ENCODE measurements at places on chromosomes 1 and 21.
A peak's percentile ranks its signal among the peaks of the same experiment; 100 is the strongest.

DNA sequence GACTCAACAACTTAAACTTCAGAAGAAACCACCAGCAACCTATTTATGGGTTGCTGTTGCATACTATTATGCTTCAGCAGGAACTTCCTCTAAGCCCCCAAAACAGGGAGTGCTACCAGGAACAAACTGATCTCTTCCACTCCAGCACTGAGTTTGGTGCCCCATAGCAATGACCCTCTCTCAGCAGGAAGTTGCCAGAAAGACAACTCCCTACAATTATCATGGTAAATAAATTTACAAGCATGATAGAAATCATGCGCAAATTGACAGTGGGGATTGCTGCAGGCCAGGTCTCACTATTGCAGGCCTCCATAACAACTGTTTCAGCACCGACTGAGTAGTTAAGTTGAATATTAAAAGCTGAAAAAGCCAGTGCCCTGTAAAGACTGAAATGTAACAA lies 180.6 kb downstream of the PLA2G4A start:
- no peak for DNase-seq

- DNase-seq = peak; percentile 47
Measured at GRCh38 chr1:248842781-248843331, 4.8 kb downstream of the ZNF672 start.

DNA sequence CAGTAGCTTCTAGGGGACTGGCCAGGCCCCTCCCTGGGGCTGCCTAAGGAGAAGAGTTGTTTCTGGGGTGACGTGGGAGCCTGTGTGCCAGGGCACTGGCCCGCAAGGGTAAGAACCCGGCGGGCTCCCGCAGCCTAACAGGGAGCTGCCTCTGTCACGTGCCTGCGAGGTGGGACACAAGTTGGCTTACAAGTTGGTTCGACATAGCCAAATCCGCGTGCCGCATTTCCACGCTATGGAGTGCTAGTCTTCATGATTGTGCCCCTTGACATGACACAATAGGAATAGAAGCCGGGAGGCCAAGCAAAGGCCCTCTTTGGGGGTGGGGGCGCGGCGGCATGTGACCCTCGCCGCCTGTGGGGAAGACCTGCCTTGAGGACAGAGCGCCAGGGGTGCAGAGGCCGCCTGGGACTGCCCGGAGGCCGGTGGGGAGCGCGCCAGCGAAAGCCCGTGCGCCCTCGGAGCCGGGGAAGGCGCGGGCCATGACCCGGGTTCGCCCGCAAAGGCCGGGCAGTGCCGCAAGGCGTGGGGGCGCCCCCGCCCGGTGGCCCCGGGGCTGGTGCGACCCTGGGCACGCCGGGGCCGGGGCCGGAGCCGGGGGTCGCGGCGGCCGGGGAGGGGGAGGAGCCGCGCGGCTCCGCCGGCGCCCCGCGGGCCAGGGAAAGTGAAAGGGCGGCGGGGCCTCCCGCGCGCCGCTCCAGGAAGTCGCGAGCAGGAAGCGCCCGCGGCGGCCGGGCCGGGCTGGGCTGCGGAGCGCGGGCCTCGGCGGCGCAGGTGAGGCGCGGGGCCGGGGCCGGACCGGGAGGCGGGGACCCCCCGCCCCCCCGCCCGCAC lies at the start of gene SLC37A1:
SLC37A1 (plus strand) TSS at position 702 of the 834 bp plus-strand sequence. CDS start 4,603 bp downstream, outside the sequence.
- peak; percentile 76 for DNase-seq

DNA sequence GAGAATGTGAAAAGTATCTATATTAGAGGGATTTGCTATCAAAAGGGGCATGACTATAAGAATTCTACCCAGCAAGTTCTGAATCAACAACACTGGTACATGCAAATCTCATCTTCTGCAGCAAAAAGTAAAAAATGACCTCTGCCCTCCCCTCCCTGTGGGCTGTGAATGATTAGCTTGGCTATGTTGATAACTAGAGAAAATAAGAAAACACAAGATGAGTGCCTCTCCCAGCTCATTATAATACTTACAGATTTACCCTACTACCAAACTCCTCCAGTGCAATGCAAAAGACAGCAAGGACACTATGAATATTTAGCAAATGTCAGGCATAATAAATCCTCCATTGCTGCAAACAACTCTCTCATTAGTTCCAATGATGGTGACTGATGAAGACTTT lies 102.4 kb downstream of the SLC45A1 start:
- no peak for DNase-seq

GRCh38 chr21:44085491-44086321 lies 21.5 kb upstream of the PWP2 start:
- no peak for DNase-seq

DNA sequence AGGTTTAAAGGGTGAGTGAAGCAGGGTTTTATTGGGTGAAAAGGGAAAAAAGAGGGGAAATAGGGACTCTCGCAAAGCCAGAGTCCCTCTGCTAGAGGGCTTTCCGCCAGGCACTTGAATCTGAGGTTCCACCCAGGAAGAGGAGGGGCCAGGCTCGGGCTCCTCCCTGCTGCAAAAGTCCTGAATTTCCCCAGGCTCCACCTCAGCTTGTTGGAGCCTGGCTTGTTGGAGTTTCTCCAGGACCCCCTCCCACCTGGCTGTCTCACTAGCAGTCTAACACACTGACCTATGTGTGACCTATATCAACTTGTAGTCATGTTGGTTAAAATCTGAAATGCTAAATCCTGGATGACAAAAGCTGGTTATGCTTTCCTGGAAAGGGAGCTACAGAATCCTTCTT lies 25.5 kb downstream of the GBP2 start:
- DNase-seq = no peak

DNA sequence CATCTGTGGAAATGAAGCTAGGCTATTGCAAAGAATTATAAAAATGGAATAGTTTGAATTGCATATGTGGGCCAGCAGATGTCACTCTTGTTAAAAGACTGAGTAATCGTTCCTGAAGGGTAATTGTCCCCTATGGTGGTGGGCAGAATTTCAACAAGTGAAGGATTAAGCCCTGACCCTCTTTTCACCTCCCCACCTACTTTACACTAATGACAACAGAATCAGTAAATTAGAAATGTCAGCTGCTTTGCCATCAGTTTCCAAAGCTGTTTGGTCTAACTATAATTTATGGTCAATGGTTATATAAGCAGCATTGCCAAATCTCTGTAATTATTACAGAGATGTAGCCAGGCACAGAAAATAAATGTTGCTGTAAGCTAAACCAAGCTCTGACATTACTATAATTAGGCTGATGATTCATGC lies 898.6 kb downstream of the AMY1C start:
- DNase-seq = peak; percentile 37

DNA sequence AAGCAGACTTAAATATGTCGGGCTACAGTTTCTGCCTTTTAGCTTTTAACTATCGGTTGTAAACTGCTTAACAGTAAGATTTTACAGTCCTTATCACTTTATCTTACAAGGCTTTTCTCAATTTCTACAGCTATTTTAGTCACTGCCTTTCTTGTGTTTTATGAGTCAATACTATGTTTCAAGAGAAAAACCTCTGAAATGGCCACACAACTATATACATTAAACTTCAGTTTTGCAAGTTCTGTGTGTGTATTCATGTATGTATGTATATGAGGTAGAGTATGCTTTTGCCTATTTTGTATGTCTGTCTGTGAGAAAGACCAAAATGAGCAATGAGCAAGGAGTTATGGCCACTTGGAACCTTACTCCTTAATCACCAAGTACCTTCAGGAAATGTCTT lies 169.8 kb downstream of the SYT2 start:
- no peak for DNase-seq

DNA sequence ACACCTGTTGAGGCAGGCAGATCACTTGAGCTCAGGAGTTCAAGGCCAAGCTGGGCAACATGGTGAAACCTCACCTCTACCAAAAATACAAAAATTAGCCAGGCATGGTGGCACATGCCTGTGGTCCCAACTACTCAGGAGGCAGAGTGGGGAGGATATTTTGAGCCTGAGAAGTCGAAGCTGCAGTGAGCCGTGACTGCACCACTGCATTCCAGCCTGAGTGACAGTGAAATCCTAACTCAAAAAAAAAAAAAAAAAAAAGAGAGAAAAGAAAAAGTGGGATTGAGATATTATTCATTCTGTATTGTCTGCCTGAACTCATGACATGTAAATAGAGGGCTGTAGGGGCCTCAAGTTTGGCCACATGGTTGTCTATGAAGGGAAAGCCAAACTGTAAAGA lies 37.3 kb downstream of the WNT2B start:
- no peak for DNase-seq

GRCh38 chr21:44395260-44395659 lies 41.8 kb downstream of the TRPM2 start:
- DNase-seq = peak; percentile 25

GRCh38 chr1:224851848-224852261 lies 77.6 kb upstream of the DNAH14 start:
- peak; percentile 12 for DNase-seq

GRCh38 chr21:45972716-45973474 lies 8.7 kb upstream of the COL6A1 start:
- DNase-seq = peak; percentile 41

GRCh38 chr1:16905868-16906702 lies 10.3 kb downstream of the RNU1-2 start:
- no peak for DNase-seq

GRCh38 chr1:186633116-186633515 lies 47.1 kb downstream of the PTGS2 start:
- no peak for DNase-seq

DNA sequence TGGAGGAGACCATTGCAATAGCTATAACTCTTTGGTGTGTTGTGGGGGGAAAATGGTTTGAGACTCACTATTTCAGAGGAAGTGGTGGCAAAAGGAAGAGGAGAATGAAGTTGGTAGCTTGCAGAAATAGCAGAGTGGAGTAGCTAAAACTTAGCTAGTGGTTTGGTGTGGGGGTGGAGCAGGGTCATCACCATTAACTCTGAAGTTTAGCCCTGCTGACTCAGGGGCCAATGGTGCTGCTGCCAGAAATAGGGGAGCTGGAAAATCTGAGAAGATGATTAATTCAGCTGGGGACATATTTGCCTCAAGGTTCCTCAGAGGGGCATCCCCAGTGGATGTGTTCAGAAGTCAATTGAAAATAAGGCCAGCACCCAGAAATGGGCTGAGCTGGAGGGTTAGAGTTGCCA lies 65.4 kb downstream of the RUNX1 start:
- peak; percentile 27 for DNase-seq

- DNase-seq = no peak
Measured at GRCh38 chr1:88640060-88640459, 44.0 kb upstream of the PKN2 start.

- DNase-seq = no peak
Measured at GRCh38 chr21:40587736-40588346, 259.1 kb downstream of the DSCAM start.

- peak; percentile 82 for DNase-seq
Measured at GRCh38 chr1:43569175-43569574, 38.5 kb downstream of the PTPRF start.

- no peak for DNase-seq
Measured at GRCh38 chr1:176795929-176796328, 333.0 kb downstream of the PAPPA2 start.

DNA sequence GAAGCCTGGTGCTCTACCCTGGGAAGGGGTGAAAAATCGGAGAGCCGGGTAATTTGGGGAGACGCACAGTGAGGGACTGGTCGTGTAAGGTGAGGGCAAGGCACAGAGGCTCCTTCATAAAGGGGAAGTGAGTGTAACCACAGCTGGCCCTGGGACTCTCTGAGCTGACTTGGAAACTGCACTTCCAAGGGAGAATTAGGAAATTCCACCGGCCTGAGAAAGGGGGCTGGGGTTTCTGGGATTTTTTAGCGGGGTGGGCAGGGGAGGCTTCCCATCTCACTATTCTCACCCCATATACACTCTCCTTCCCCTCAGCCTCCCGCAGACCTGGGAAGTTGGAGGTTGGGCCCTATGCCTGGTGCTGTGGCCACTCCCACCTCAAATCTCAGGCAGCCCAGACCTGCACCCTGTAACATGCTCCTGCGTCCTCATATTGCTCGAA lies 88.3 kb upstream of the IPO9 start:
- DNase-seq = no peak

- DNase-seq = no peak
Measured at GRCh38 chr1:20350421-20350820, 59.7 kb downstream of the VWA5B1 start.

DNA sequence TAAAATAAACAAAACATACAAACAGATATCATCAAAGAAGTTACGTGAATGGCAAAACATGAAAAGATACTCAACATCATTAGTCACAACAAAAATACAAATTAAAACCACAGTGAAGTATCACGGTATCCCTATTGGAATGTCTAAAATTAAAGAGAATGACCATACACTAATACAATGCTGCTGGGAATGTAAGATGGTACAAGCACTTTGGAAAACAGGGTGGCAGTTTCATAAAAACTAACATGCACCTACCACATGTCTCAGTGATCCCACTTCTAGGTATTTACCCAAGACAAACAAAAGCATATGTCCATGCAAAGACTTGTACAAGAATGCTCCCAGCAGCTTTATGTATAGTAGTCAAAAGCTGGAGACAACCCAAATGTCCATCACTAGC lies 69.1 kb downstream of the HSF2BP start:
- no peak for DNase-seq

GRCh38 chr1:66652556-66652955 lies 99.7 kb upstream of the DYNLT5 start:
- no peak for DNase-seq

- no peak for DNase-seq
Measured at GRCh38 chr1:246954126-246954525, 22.4 kb upstream of the AHCTF1 start.

- DNase-seq = no peak
Measured at GRCh38 chr1:157700305-157700704, 264 bp downstream of the FCRL3 start.

GRCh38 chr1:45266151-45266801 lies 59.9 kb upstream of the ZSWIM5 start:
- no peak for DNase-seq

DNA sequence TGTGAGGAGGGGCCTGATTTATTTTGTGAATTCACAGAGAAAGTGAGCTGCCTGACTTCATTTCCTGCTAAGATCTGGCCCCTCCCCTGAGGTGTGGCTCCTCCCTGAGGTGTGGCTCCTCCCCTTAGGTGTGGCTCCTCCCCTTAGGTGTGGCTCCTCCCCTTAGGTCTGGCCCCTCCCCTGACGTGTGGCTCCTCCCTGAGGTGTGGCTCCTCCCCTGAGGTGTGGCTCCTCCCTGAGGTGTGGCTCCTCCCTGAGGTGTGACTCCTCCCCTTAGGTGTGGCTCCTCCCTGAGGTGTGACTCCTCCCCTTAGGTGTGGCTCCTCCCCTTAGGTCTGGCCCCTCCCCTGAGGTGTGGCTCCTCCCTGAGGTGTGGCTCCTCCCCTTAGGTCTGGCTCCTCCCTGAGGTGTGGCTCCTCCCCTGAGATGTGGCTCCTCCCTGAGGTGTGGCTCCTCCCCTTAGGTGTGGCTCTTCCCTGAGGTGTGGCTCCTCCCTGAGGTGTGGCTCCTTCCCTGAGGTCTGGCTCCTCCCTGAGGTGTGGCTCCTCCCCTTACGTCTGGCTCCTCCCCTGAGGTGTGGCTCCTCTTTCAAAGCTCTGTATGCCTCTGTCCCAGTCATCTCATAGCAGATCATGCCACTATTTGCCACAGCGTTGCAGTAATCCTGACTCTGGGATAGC lies 26.9 kb upstream of the LRRC3 start:
- no peak for DNase-seq

- no peak for DNase-seq
Measured at GRCh38 chr21:45279446-45280177, 8.1 kb downstream of the POFUT2 start.

- DNase-seq = no peak
Measured at GRCh38 chr1:76595024-76595423, 272.3 kb upstream of the ST6GALNAC5 start.

Measured in GM13976 (cell line).